Cerebellar cortex (tissue), 1 donor: ENCODE measurements at places on chromosomes 3 and 15.

DNA sequence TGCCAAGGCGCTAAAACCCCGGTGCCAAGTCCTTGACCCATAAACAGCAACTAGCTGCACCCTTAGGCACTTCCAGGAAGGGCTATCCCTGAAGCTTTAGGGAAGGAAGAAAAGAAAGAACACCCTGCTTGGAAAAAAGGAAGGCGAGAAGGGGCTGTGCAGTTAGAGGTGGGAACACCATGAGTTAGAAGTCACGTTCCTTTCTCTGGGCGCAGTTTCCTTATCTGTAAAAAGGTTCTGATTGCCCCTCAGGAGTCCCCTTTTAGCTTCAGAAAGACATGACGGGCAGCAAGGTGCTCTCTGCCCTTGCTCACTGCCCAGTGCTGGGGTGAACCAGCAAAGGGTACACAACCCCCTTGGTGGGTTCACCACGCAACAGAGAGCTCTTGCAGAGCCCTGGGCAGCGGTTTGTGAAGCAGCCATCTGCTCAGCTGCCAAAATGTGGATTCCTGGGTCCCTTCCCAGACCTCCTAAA is 798 bp downstream of the GCHFR start:
- no peak for DNase-seq

DNA sequence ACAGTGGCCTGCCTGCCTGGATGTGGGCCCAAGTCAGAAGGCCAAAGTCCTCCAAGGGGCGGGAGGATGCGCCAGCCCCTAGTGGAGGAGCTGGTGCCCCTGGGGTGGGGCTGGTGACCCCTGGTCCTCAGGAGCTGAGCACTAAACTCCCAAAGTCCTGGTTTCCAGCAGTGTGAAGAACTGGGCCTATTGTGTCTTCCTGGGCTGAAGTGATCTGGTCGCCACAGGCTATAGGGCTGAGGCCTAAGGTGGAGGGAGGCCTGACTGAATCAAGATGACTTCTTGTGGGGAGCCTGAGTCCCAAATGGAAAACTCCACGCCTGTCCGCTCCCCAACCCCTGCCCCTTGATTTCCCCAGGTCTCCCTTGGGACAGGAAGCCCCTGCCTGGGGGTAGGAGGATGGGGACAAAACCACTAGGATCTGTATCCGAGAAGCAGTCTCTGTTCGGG is 753 bp upstream of the FES start:
- no peak for DNase-seq

DNA sequence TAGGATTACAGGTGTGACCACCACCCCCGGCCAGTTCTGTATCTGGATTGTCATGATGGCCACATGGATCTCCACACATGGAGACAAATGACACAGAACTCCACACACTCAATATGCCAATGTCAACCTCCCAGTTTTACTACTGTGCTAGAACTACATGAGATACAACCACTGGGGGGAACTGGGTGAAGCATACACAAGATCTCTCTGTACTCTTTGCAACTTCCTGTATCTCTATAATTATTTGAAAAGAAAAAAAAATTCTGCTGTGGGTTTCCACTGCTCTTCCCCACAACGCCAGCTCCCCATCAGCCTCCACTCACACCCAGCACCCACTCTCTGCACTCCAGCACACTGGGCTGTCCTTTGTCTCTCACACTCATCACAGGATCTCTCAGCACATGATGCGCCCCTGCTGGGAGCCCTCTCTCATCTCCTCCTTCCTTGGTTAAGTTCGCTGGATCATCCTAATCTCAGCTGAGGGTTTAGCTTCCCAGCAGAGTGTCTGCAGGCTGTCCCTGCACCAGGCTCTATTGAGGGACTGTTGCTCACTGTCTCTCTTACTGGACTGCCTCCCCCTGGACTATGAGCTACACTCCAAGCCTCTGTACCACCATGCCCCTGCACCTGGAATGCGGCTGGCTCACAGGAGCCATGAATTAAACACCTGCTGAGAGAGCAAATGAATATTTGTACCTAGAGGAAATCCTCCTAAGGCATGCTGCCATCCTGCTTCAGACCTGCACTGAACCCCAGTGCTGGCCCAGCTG is 10.7 kb upstream of the RAB43 start:
- DNase-seq: no peak

DNA sequence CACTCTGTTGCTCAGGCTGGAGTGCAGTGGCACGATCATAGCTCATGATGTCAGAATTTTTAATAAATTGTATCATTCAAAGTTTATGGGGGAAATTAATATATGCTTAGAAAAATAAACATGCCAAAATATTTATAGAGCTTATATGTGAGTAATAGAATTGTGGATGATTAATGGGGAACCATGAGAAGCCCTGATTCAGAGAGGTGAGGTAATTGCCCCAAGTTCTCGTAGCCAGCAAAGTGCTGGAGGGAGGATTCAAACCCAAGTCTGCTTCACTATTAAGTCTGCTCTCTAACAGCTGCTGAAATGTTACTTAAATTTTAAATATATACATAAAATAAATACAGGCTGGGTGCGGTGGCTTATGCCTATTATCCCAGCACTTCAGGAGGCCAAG is 26.2 kb upstream of the IGF2BP2 start:
- DNase-seq: no peak

DNA sequence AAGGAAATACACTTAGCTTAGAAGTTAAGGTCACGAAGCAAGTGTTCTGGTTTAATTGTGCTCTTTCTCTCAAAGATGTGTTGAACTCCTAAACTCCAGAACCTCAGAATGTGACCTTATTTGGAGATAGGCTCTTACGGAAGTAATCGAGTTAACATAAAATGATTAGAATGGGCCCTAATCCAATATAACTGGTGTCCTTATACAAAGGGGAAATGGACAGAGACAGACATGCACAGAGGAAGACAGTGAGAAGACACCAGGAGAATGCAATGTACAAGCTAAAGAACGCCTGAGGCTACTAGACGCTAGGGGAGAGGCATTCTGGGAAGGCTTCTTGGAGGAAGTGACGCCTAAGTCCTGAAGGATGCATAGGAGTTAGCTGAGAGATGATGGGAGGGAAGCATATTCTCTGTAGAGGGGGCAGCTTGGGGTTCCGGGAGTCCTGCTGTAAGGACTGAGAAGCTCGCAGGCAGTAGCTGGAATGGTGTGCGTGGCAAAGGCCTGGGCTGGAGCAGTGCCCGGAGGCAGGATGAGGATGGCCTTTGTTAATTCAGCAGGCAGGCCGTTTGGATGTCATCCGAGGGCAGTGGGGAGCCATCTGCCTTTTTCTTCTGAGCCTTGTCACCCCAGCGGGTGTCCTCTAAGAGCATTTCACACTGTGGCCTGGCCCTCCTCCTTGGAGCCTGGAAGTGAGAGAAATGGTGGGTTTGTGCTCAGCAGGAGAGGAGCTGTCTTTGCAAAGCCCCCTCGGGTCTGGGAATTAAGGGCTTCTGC is 513.4 kb downstream of the SHQ1 start:
- peak; percentile 84 for DNase-seq

DNA sequence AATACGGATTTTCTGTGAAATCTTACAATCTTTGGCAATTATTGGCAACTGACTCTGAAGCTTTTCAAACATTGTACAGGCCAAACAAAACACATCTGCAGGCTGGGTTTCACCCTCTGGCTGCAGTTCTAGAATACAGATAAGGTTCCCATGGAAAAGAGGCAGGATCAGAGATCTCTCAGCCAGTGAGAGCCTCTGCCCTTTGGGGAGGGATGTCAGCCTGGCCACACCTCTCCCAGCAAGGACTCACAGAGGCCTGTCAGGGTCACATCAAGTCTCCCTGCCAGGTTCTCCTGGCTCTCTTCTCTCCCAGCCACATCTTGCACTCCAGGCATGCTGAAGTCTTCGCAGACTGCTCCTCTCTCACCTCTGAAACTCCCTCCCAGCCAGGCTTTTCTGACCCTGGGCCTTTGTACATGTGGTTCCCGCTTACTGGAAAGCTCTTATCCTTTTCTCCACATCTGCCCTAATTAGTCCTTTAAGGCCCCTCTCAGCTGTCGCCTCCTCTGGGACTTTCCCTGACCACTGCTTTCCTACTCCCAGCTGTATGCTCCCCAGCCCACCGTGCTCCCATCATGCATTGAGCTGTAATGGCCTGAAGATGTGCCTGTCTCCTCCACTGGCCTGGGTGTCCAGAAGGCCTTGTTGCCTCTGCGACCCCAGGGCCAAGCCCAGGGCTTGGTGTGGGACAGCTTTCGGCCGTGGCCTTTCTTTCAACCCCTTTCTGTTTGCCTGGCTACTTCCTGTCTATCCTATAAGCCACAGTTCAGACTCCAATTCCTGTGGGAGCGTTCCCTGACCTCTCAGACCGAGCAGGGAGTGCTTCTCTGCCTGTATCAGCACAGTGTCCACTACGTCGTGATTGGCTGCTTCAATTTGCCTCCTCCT is 4.3 kb downstream of the RBP1 start:
- DNase-seq: no peak

DNA sequence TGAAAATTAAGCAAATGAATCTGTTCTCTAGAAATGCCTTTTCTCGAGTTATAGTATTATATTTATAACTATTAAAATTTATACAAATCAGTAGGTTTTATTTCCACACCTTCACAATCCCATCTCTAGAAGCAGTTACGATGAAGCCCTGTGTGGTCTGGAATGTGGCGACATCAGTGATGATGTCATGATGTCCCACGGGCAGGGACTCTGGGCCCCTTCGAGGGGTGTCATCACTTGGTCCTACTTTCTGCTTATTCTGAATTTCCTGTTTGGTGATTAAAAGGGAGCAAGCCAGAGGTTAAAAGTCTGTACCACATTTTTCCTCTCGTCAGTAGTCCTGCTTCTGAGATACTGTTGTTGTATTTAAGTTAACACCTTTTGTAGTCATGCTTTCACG is 67.4 kb downstream of the PIK3R4 start:
- DNase-seq: no peak

DNA sequence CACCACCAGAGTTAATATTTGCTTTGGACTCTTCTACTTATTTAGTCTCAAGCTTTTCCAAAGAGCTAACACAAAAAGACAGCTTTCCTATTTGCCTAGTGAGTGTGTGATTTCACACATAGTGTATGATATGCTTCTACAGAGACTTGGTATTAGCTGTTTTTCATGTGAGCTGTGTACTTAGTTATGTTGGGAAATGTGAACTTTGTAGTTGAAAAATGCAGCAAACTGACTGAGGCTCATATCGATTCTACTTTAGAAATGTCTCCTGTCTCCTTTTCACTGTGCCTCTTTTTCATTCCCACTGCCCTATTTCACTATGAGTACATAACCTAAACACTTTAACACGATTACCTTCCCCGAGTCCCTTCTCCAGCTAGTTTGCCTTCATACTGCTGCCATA is 136.5 kb downstream of the ALCAM start:
- no peak for DNase-seq

DNA sequence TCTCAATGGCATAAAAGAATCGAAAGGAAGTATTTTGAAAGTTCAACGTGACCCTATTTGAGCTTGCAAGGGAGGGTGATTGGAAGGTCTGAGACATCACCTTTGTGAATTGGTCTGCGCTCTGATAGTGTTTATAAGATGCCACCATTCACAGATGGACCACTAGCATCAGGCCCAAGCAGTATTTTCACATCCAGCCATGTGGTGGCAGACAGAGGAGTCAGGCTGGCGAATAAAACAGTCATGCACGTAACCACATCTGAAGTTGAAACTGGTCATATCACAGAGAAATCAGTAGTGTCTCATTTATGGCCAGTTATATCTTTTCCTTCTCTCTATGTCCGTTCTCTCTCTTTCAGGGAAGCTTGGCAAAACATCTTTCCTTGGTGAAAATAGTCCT is 170.1 kb upstream of the ONECUT1 start:
- no peak for DNase-seq

DNA sequence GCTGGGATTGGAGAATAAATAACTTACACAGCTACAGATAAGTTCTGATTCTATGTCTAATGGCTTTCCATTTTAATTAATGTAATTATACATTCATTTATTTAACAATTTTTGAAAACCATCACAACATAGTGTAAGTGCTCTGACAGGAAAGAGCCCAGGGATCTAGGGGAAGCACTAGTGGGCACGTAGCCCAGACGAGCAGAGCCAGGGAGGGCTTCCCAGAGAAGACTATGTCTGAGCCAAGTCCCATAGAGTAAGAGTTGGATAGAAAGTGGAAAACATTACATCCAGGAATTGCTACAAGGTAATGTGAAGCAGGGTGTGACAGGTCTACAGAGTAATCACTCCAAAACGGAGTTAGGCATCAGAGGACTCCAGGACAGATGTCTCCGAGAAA is 2.9 kb upstream of the HGD start:
- DNase-seq: peak; percentile 69

DNA sequence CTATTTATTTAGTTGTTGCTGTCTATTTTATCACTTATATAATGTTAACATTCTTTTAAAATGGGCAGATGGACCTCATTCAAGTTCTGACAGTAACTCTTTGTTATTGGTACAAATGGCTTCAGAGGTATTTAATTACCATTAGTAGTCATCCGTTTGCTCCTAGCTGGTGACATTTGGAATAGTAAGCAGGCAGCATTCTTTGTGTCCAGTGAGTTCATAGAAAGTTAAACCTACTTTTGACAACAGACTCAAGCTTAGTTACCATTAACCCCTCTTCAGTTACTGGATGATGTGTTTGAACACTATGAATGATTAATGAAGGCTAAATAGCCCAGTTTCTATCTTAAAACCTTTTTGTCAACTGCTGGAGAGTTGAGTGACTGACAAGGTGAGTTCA is 500.7 kb upstream of the ATP11B start:
- DNase-seq: no peak

DNA sequence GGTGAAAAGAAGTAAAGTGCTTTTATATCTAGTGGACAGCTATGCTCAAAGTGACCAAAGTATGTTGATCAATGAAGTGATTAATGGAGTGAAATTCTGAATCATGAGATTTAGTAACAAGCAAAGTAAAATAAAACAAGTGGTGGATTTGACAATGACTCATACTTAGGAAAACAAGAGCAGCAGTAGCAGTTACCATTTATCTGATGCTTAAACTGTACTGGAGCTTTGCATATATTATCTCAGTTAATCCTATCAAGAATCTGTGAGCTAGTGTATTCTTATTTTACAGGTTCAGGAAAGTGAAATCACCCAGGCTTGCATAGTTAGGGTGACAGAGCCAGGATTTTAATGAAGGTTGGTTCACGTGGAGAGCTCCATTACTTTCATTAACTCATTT is 50.6 kb upstream of the SPATA16 start:
- no peak for DNase-seq

GRCh38 chr3:71160785-71161546 is 422.6 kb downstream of the FOXP1 start:
- DNase-seq: no peak

DNA sequence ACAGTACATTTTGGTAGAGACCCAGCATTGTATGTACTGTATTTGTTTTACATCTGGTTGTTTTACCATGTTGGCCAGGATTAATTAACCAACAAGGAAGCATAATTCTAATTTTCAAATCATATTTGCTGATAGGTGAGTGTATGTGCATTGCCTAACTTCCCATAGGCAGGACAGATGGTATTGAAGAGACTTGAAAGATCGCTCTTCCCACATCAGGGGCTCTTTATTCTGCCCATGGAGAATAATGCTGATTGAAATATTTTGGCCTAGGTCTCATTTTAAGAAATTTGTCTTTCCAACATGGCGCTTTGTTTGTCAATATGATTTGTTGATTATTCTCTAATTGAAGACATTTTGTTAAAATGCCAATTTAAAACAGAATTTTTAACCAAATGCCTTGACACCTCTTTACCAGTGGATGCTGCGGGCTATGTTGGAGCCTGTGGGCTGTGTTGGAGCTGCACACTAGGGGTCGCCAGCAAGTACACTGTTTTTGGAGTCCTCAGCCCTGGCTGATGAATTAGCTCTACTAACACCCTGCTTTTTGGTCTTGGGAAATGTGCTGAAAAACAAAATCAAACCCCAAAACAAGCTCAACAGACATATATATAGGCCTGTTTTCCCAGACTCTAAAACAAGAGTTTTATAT is 5.3 kb downstream of the P2RY12 start:
- DNase-seq: peak; percentile 10
